ENCODE measurements at places on chromosomes 7 and 10.

GRCh38 chr10:1553951-1554350 lies 183.4 kb downstream of the ADARB2 start:
- no peak for DNase-seq

DNA sequence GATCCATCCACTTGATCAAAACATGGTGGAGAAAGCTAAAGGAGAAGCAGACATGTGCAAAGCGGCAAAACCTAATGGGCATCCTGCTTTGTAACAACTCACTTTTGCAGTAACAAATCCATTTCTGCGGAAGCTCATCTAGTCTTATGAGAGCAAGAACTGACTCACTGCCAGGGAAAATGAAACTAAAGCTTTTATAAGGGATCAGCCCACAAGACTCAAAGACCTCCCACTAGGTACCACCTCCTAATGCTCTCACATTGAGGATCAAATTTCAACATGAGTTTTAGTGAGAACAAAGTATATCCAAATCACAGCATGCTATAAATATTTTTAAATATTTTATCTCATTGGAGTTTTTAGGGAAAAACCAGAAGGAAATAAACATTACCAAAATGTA lies 120.1 kb upstream of the GNAI1 start:
- peak; percentile 20 for DNase-seq

DNA sequence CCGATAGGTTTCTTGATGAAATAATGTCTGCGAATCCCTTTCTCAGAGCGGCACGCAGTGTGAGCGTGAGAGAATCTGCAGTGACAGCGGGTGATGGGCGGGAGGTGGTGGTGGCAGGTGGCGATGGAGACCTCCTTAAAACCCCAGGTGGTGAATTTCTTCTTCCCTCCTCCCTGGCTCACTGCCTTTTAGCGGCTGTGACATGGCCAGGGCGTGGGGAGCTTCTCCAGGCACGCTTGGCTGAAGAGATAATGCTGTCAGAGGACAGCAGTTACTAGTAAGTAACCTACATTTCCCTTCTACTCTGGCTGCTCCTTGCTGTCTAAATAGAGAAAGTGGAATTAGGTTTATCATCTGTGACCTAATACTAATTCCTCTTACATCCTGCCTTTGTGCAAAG lies 141.4 kb upstream of the INSYN2A start:
- DNase-seq: no peak

DNA sequence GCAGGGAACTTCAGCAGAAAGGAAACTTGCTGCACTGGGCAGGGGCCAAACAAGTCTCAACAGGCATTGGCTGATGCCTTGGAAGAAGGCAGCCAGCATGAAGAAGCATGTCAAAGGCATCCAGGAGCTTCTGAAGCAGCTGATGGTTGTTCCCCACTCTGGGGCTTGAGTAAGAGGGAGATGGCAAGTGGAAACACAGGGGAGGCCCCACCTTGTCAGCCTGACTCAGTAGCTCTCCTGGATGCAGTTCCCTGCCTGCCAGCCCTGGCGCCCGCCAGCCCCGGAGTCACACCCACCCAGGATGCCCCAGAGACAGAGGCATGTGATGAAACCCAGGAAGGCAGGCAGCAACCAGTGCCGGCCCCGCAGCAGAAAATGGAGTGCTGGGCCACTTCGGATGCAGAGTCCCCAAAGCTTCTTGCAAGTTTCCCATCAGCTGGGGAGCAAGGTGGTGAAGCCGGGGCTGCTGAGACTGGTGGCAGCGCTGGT lies 96.5 kb downstream of the TACC2 start:
- no peak for DNase-seq

DNA sequence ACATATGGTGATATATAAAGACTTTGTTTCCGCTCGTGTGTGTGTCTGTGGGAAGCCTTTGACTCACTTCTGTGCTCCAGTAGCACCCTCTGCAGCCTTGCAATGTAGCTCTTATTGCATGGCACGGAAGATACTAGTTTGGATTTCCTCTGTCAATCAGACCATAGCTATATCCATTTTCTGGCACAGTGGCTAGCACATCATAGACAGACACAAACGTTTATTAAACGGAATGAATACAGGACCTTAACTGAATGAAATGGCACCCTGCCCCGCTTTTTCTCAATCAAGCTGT lies 124.0 kb upstream of the PTPN20 start:
- DNase-seq: no peak

DNA sequence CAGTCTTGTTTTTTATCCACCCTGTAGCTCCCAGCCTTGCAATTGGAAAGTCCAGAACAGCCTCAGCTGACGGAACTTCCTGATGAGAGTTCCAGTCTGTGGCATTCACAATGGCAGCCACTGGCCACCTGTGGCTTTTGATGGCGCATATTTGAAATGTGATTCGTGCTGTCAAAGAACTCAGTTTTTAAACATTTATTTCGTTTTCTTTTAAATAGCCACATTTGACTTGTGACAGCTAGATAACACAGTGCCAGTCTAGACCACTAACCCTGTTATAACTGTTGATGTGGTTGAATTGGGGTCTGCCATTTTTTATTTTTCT lies 97.3 kb downstream of the INPP5A start:
- DNase-seq: no peak

DNA sequence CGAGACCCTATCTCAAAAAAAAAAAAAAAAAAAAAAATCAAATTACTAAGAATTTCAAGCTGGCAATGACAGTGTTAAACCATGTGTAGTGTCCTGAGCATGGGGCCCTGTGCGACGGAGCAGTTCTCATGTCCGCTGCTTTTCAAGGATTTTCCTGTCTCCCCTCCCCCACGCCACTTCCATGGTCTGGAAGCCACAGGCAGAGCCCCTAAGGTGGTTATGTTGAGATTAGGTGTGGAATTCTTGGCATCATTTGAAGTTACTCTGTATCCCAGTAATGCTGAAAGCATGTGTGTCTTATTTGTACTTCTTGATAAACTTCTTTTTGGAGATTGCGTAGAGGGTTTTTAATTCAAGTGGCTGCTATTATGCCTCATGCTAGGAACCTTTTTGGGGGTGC lies 65.2 kb downstream of the PFKFB3 start:
- no peak for DNase-seq

DNA sequence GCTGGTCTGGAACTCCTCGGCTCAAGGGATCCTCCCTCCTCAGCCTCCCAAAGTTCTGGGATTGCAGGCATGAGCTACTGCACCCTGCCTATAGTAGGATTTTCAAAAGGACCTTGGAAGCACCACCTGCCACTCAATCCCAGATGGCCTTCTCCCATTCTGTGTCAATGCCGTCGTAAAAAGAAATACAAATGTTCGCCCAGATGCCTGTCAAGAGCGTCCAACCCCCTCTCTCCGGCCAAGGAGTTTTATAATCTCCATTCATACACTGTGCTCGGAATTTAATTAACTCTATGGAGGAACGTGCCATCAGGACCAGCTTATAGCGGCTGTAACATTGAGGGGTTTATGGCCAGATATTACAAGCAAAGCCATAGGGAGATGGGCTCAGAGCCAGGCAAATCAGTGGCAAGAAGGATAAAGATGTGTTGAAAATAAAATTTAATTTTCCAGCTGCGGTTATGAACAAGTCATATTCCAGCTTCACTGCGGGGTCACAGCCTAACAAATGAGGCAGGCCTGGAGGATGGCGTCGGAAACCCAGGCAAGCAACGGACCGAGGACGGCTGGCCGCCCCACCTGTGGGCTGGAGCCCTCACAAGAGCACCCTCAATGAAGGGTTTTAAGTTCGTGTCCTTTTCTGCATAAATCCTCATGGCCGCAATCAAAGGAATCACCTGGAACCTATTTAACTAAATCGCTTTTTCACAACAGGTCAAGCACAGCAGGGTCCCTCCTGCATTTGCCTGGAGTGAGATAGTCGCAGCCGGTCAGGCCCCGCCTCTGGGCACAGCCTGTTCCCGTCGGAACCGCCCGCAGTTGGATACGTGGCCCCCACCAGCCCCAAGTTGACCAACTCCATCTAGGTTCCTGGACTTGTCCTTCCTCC lies 374.5 kb upstream of the FOXK1 start:
- DNase-seq: no peak

- DNase-seq: no peak
These were observed 240.8 kb downstream of the FGFR2 start for GRCh38 chr10:121357401-121357800.

- DNase-seq: no peak
These were observed 858.3 kb downstream of the GRM8 start for GRCh38 chr7:126394406-126394805.

- no peak for DNase-seq
These were observed 179.5 kb downstream of the DNAJB6 start for GRCh38 chr7:157516311-157516710.

DNA sequence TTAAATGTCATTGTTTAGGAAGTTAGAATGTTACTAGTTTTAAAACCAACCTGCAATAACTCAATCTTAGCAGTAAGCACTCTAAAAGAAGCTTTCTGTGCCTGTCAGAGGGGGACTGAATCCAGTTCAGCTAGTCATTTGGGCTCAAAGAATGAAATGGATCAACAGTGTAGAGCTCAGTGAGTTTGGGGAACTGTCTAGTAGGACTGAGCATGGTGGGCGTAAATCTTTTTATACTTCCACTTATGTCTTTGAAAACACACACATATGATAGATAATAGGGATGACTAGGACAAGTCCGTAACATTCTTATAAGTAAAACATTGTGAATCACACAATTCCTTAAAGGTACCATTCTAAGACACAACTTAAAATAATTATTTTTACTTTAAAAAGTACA lies 11.5 kb downstream of the GSAP start:
- no peak for DNase-seq

GRCh38 chr10:74752371-74753040 lies 73.9 kb upstream of the KAT6B start:
- DNase-seq: no peak

DNA sequence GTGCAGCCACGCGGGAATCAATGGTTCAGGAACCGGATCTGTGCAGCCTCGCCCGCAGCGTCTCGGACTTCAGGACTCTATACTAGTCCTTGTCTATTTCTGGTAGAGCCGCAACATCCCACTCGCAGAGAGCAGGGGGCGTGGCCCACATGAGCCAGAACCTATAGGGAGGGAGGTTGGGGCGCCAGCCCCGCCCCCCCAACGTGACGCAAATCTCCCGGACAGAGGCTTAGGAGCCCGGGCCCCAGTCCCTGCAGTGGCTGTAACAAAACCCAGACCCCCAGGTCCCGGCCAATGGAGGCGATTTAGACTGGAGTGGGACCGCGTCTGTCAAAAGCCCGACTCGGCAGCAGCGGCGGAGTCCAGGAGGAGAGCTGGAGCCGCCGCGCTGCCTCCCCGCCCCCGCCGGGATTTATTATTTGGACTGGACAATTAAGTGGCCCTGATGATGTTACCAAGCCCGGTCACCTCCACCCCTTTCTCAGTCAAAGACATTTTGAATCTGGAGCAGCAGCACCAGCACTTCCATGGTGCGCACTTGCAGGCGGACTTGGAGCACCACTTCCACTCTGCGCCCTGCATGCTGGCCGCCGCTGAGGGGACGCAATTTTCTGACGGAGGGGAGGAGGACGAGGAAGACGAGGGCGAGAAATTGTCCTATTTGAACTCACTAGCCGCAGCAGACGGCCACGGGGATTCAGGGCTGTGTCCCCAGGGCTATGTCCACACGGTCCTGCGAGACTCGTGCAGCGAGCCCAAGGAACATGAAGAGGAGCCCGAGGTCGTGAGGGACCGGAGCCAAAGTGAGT lies at the start of gene NKX2-3:
NKX2-3 (plus strand) TSS at position 256 of the 809 bp plus-strand sequence; CDS start at position 446, 190 bp downstream.
- no peak for DNase-seq

GRCh38 chr10:11255796-11256444 lies 238.2 kb downstream of the CELF2 start:
- no peak for DNase-seq

GRCh38 chr7:70557338-70557737 lies 574.6 kb upstream of the GALNT17 start:
- DNase-seq: no peak

- DNase-seq: no peak
These were observed 596.5 kb downstream of the NXPH1 start for GRCh38 chr7:9029681-9030530.

All from iPS DF 19.7 (cell line).